Renal cortex interstitium (tissue), 15 donors: ENCODE measurements at places on chromosomes 12 and 14. TPM values are rescaled to one million over a fixed set of nuclear protein-coding genes. Genes with fewer than 3 reads are reported as not detected.

The REM2 gene
- polyA plus RNA-seq = 1.5 TPM

The B3GNT4 gene
- 5.2 TPM for polyA plus RNA-seq

The XPOT gene
- 67.1 TPM for polyA plus RNA-seq

The FAR2 gene
- polyA plus RNA-seq = 42.6 TPM

GRCh38 chr12:9943240-9943639 is 11.1 kb upstream of the CLEC2A start:
- no peak for DNase-seq

GRCh38 chr12:124270671-124271070 is 24.2 kb upstream of the RFLNA start:
- no peak for DNase-seq
